ENCODE measurements at places on chromosomes 12 and 14.
A peak's percentile ranks its signal among the peaks of the same experiment; 100 is the strongest.

- DNase-seq, result no peak
Measured at GRCh38 chr12:15592934-15593333, 196.3 kb downstream of the EPS8 start.

DNA sequence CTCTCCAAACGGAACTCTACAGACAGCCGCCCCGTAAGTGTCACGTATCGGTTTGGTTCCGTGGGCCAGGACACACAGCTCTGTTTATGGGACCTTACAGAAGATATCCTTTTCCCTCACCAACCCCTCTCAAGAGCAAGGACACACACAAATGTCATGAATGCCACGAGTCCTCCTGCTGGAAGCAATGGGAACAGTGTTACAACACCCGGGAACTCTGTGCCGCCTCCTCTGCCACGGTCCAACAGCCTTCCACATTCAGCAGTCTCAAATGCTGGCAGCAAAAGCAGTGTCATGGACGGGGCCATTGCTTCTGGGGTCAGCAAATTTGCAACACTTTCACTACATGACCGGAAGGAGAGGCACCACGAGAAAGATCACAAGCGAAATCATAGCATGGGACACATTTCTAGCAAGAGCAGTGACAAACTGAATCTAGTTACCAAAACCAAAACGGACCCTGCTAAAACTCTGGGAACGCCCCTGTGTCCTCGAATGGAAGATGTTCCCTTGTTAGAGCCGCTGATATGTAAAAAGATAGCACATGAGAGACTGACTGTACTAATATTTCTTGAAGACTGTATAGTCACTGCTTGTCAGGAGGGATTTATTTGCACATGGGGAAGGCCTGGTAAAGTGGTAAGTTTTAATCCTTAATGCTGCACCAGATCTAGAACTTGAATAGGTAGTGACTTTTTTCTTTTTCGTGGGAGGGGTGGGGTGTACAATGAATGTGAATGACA is 69.7 kb downstream of the WDR20 start:
- no peak for DNase-seq

GRCh38 chr12:58364389-58365086 is 423.2 kb downstream of the ATP23 start:
- no peak for DNase-seq

GRCh38 chr12:2639020-2639298 is 155.8 kb upstream of the FKBP4 start:
- DNase-seq, result no peak

DNA sequence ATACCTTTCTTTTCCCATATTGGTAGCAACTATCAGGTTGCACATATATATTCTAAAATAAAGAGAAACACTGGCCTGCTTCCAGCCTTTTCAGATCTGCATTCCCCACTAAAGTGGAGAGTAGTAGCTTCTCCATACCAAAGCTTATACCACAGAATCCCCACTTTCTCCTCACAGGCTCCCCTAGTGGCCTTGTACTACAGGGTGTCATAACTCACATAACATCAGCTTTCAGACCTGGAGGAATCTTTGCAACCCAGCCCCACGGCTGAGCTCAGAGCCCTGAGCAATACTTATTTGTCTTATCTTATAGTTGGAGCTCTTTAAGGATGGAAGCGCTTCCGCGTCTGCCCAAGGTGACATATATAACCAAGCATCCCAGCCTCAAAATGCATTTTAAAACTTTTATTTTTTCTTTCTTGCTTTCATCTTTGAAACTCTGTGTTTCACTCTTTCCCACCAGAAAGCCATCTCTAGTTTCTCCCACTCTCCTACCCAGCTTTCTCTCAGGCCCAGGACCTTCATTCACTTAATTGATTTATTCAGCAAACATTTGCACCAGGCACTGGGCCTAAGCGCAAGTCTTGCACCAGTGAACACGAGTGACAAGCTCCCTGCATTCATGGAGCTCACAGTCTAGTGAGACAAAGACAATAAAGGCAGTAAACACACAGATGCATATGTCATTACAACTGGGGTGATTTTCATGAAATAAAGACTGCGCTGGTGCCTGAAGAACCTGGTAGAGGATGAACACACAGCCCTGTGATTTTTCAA is 254.7 kb downstream of the IPO8 start:
- no peak for DNase-seq

DNA sequence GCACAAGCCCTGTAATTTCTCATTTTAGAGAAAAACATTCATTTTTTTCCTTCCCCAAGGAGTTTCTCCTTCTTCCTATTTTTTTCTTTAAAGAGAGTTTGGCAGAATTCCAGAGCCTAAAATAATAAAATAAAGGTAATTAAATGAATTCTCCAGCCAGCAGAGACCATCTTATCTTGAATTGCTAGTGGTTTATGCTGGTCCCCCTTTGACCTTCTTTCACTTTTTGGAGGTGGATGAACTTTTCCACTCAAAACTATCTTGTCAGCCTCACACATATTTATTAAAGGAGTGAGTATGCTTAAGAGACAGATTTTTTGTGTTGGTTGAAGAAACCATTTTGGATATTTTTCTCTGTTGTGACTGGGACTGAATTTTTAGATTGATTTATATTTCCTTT is 47.6 kb downstream of the ADIPOR2 start:
- DNase-seq, result no peak

DNA sequence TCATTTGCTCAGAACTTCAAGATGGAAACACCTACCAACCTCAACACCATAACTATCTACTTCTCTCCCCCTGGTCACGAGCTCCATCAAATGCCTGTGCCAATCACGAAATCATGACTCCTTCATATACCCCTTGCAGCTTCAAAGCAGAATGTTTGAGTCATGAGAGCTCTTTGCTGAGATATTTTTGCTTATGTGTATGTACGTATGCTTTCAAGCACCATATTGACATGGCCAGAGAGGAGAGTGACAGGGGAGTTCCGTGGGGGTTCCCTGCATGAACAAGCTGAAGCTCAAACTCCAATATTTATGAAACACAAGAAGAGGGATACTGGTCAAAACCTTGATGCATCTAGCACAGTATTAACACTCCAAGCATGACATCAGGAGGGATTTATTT is 374.4 kb downstream of the DPF3 start:
- DNase-seq, result peak; percentile 32

DNA sequence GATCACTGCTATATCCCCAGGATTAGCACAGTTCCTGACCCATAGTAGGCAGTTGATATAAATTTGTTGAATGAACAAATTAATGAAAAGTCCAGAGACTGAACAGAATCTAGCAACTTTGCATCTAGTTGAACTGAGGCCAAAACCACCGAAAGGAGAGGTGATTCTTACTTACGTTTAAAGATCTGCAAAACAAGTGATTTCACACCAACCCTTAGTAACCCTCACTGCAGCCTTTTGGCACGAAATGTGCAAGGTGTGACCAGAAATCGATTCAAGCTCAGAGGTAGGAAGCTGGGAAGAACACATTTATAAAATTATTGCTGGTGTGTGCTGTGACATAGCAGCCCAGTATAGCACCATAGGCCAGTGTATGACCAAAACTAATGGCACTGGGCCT is 70.8 kb downstream of the SUDS3 start:
- DNase-seq, result no peak

DNA sequence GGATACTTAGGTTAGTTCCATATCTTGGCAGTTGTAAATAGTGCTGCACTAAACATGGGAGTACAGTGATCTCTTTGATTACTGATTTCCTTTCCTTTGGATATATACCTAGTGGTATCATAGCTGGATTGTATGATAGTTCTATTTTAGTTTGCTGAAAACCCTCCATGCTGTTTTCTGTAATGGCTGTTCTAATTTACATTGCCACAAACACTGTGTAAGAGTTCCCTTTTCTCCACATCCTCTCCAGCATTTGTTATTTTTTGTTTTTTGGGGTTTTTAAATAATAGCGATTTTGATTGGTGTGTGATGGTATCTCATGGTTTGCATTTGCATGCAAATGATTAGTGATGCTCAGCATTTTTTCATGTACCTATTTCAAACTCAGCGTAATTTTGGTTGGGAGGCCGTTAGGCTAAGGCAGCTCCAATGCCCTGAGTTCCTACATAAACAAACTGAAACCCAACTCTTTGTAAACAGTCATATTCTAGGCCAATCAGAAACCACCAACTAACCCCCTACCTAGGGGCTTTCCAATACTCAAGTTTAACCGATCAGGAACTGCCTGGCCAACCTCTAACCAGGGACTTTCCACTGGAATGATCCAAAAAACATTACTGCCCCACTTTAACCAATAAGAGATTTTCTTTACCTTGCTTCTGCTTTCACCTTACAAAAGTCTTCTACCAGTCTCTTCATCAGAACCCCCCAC is 171.6 kb downstream of the FBXL14 start:
- DNase-seq, result no peak

- no peak for DNase-seq
Measured at GRCh38 chr12:108712165-108712924, 19.0 kb downstream of the CORO1C start.

DNA sequence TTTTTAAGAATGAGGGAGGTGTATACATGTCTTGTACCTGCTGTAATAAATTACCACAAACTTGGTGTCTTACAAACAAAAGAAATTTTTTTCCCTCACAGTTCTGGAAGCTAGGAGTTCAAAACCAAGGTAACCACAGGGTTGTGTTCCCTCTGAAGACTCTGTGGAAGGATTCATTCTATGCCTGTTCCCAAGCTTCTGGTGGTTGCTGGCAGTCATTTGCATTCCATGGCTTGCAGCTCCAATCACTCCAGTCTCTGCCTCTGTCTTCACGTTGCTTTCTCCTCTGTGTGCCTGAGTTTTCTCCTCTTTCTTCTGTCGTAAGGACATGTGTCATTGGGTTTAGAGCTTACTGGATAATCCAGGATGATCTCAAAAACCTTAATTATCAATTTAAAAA is 15.4 kb upstream of the ZNF641 start:
- no peak for DNase-seq

DNA sequence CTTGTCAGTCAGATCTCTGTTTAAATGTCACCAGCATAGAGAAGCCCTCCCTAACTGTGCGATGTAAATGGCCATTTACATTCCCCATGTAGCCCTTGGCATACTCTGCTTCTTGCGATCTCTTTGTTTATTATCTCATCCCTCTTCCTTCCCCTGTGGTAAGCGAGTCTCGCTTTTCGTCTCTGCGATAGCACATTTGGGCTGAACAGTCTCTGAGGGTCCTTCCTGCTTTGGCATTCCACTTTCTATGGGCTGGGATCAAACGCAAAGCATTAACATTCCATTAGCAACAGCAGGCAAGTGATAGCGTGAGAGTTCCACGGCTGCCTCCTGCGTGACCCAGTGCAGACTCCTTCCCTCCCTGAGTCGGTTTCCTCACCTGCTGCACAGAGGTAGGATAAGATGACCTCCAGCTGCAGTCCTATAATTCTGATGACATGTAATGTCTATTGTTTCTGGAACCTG is 61.4 kb upstream of the TUNAR start:
- DNase-seq, result no peak

- no peak for DNase-seq
Measured at GRCh38 chr12:119802472-119802871, 74.6 kb downstream of the CIT start.

- no peak for DNase-seq
Measured at GRCh38 chr12:118830296-118830695, 151.0 kb upstream of the SRRM4 start.

DNA sequence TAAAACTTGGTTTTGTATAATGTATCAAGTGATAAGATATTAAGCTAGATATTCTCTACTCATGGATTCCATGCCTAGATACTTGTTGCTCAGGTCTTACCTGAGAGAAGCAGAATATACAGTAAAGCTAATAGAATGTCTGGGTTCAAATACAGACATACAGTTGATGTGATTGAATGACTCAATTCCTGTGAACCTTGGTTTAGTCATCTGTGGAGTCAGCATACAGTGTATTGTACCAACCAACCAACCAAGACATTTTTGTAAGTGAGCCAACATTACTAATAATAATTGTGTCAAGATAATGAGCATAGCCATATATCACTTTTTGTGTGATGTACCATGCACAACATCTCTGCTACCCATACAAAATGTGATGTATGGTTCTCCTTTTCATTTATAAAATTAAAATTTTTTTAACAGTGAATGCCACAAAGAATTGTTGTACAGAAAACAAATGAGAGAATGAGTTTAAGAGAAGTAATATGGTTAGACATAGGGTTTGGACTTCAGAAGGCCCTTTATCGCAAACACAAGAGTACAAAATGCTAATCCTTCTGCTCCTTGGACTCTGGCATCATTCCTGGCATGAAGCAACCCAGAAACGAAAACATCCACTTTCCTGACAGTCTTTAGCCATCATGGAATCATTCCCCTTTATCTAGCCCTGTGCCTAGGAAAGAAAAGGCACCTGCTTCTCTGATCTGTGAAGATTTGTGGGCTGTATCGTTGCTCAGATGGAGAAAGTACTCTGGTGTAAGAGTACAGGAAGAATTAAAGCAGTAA is 977.2 kb upstream of the USP15 start:
- no peak for DNase-seq

GRCh38 chr14:88492272-88493089 is 62.3 kb downstream of the PTPN21 start:
- DNase-seq, result peak; percentile 41

DNA sequence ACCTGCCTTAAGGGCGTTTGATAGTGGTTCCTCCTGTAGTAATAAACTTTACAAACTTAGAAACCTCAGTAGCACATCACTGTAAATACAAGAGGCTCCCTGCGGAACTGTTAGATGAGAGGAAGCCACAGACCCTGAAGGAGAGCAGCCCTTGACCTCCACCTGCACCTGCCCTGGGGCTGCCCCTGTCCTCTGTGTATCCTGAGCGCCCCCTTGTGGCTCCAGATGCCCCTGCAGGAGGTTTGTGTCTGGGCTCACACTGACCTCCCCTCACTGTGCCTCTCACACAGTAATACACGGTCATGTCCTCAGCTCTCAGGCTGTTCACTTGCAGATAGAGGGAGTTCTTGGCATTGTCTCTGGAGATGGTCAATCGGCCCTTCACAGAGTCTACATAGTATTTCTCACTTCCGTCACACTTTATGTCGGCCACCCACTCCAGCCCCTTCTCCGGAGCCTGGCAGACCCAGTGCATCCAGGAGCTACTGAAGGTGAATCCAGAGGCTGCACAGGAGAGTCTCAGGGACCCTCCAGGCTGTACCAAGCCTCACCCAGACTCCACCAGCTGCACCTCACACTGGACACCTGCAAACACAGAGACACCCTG is 1059.8 kb downstream of the TMEM121 start:
- peak; percentile 68 for DNase-seq

GRCh38 chr12:27566159-27566558 is 42.2 kb downstream of the PPFIBP1 start:
- no peak for DNase-seq

- DNase-seq, result no peak
Measured at GRCh38 chr14:76293923-76294322, 82.0 kb upstream of the ESRRB start.

GRCh38 chr12:27123642-27124041 is 41.3 kb upstream of the C12orf71 start:
- DNase-seq, result no peak

GRCh38 chr12:124967016-124967739 is 21.8 kb downstream of the DHX37 start:
- DNase-seq, result no peak

GRCh38 chr12:89781946-89782550 is 73.4 kb upstream of the ATP2B1 start:
- no peak for DNase-seq
